Activated T-cell treated with anti-CD3 and anti-CD28 coated beads, Interleukin-2, amount 50 U/mL, for 72 hours (primary cell): ENCODE measurements at places on chromosomes 7 and 10. TPM values are rescaled to one million over a fixed set of nuclear protein-coding genes. Genes with fewer than 3 reads are reported as not detected.

FAM237B gene
- not detected for total RNA-seq

COX15 gene
- 33.4 TPM for total RNA-seq

ADAM22 gene
- 2.5 TPM for total RNA-seq

BTBD16 gene
- total RNA-seq: not detected

NRG3 gene
- not detected for total RNA-seq

TMEM270 gene
- not detected for total RNA-seq

PNLIPRP1 gene
- total RNA-seq: not detected

- no peaks in the 10 kb centered on the region for H3K36me3 ChIP-seq
- no peak for DNase-seq
- peaks cover 29% of the 10 kb centered on the region for H3K27me3 ChIP-seq
- H3K4me3 ChIP-seq: no peak overlapping the region
Measured at GRCh38 chr10:110680273-110681020, 36.3 kb downstream of the RBM20 start.

DNA sequence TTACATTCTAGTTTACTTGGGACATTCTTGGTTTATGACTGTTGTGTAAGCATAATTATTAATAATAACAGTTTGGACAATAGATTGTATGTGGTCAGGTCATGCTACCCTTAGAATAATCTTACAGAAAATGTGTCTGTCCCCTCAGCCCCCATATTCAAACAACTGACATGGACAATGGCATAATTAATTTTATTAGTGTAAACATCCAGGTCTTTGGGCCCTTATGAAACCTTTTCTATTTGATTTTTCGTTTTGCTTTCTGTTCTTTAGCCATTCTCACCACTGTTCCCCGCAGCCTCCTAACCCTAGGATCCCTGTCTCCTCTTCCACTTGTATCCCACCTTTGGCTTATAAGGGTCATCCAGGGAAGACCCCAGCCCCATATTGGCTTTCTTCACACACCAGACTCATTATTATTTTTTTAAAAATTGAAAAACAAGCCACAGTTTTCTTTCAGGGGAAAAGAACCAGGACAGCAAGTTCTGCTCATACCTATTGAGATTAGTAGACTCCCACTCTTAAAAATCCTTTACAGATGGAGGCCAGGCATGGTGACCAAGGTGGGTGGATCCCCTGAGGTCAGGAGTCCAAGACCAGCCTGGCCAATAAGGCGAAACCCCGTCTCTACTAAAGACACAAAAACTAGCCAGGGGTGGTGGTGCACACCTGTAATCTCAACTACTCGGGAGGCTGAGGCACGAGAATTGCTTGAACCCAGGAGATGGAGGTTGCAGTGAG, 11.5 kb downstream of the VIM start:
- H3K4me3 ChIP-seq: no peak overlapping the region
- no peak overlapping the region for H3K27ac ChIP-seq
- no peak for DNase-seq
- peaks cover 14% of the 10 kb centered on the region for H3K4me1 ChIP-seq
- H3K27me3 ChIP-seq: no peaks in the 10 kb centered on the region
- H3K36me3 ChIP-seq: peaks cover 14% of the 10 kb centered on the region

GRCh38 chr7:69659983-69660382, 61.7 kb downstream of the AUTS2 start:
- no peak overlapping the region for H3K27ac ChIP-seq
- no peak for DNase-seq
- H3K4me1 ChIP-seq: no peaks in the 10 kb centered on the region
- peaks cover 5% of the 10 kb centered on the region for H3K27me3 ChIP-seq
- H3K36me3 ChIP-seq: no peaks in the 10 kb centered on the region
- no peak overlapping the region for H3K4me3 ChIP-seq

DNA sequence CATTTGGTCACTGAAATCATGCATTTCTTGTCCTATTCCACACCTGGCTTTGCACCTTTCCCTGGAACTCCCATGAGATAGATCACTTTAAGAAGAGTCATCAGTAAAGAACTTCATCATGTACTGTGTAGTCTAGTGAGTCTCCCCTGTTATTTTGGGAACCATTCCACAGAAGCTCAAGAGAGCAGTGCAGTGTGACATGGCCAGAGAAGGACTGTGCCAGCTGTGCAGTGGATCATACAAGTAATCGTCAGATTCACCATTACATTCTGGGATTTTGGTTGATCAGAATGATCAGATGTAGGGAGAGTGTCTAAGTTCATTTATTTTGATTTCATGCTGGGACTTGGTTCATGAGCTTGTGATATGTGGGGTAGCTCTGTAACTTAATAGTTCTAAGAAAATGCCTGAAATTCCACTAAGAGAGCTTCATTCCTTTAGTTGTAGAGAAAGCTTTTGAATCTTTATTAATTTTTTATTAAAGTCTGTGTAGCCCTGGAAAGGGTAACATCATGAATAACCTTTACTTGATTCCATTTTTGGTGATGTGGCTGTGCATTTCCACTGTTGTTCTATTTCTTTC, 166.8 kb downstream of the SUGCT start:
- no peak overlapping the region for H3K4me3 ChIP-seq
- H3K27ac ChIP-seq: no peak overlapping the region
- DNase-seq: no peak
- no peaks in the 10 kb centered on the region for H3K36me3 ChIP-seq
- no peaks in the 10 kb centered on the region for H3K27me3 ChIP-seq

DNA sequence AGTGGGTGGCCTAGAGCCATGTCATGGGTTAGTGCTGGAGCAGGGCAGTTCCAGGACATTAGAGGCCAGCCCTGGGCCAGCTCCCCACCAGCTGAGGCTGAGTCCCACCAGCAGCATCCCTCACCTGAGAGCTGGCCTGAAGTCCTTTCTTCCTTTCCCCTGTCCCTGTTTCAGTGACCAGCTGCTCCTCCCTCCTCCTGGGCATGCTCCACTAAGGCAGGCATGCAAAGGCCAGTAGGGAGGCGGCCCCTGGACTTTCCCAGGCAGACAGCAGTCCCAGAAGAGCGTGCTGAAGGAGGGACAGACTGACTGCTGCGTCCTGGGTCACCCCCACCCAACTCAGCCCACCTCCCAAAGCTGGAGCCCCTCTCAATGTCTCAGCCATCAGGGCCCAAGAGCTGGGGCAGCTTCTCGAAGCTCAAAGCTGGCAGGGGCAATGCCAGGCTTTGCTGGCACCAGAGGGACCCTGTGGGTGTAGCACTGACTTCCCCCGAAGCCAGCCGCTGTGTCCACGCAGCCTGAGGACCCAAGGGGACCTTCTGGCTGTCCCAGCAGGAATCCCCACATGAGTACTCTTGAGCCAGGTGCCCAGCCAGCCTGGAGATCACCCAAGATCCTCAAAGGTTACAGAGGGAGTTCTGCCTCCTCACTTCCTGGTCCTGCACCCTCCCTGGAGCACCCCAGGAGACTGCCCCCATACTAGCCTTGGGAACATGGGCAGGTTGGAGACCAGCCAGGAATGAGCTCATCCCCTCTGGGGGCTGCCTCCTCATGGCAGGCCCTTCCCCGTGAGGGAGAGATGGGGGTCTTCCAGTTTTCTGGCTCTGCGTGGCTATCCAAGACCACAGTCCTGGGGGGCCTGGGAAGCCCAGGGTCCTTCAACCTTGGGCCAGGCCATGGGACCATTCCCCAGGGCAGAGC, 35.2 kb upstream of the RET start:
- no peaks in the 10 kb centered on the region for H3K27me3 ChIP-seq
- DNase-seq: no peak
- no peaks in the 10 kb centered on the region for H3K36me3 ChIP-seq
- no peak overlapping the region for H3K4me3 ChIP-seq
- H3K4me1 ChIP-seq: no peaks in the 10 kb centered on the region

GRCh38 chr7:132499487-132499886, 76.8 kb downstream of the PLXNA4 start:
- H3K27ac ChIP-seq: no peak overlapping the region
- no peaks in the 10 kb centered on the region for H3K36me3 ChIP-seq
- no peaks in the 10 kb centered on the region for H3K27me3 ChIP-seq
- no peak for DNase-seq
- H3K4me1 ChIP-seq: no peaks in the 10 kb centered on the region
- H3K4me3 ChIP-seq: no peak overlapping the region
